Stimulated activated CD4-positive, alpha-beta T cell treated with anti-CD3 and anti-CD28 coated beads, Interleukin-1b, Interleukin-23, amount 100 ng/mL, for 24 hours (primary cell): ENCODE measurements at places on chromosomes 11 and 22.

DNA sequence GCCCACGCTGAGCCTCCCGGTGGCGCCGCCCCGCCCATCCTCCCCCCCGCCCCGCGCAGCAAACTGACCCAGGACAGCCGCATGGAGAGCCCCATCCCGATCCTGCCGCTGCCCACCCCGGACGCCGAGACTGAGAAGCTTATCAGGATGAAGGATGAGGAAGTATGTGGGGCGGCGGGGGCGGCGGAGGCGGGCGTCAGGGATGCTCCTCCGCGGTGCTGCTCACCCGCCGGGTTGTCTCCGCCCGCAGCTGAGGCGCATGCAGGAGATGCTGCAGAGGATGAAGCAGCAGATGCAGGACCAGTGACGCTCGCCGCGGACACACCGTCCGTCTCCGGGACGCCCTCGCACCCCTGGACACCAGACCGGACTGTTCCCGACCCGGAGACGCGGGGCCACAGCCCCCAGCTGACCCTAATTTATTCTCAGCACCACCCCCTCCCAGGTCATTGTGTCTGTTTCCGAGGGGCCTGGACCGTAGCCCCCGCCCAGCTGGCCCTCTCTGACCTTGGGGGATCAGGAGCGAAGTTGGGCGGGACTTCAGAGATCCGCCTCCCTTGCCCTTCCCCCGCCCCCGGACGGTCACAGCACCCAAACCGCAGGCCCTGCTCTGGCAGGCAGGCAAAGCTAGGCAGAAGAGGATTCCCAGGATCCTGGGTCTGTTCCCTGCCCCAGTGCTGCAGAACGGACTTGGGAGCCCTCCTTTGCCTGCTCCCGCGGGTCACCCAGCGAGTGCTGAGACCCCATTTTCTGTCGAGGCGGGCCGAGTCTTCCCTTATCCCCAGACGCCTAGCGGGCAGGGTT is 959 bp upstream of the GP1BB start:
- DNase-seq: no peak

GRCh38 chr11:3087821-3088800 is 30.9 kb upstream of the CARS1 start:
- no peak for DNase-seq

- no peak for DNase-seq
These were observed 44.5 kb downstream of the ANO1 start for GRCh38 chr11:70122490-70123198.

DNA sequence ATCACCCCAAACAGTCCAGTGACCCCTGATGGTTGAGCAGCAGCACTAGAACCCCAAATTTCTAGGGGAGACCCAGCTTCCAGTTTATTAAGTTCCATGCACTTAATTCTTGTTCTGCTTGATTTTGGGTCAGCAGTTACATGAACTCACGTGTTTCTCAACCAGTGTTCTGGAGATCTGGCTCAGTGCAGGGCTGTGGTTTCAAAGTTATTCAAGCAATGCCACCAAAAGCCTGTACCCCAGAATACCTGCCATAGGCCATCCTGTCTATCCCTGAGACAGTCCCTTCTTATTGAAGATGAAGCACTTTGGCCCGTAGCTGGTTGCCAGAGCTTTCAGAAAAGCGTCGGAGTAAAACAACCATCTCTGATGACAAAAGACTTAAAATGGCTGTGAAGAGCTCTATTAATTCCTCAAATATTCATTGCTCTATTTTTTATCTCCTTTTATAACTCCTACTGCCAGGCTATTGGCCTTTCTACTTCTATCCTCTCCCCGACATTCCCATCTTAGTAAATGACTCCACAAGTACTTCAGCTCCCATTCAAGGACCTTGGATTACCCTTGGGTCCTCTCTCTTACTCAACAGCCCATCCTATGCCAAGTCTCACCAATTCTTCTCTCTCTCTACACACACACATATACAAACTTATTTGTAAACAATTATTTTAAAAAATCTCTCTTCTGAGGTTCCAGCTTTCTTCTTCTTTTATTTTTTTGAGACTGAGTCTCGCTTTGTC is 18.0 kb upstream of the VPREB1 start:
- DNase-seq: no peak

DNA sequence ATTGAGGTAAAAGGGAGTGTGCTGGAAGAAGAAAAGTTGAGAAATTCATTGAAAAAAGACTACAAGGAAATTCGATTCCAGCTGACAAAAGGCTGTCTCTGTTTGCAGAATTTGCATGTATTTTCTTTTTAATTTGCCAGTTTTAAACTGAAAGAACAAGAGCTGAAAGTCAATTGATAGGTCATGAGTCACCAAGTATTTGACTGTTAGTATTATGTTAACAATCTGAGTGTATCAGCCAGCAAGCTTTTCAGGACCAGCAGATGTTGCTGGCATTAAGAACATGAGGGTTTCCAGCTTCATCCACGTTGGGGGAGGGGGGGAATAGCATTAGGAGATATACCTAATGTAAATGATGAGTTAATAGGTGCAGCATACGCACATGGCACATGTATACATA is 726.7 kb downstream of the METTL15 start:
- no peak for DNase-seq

DNA sequence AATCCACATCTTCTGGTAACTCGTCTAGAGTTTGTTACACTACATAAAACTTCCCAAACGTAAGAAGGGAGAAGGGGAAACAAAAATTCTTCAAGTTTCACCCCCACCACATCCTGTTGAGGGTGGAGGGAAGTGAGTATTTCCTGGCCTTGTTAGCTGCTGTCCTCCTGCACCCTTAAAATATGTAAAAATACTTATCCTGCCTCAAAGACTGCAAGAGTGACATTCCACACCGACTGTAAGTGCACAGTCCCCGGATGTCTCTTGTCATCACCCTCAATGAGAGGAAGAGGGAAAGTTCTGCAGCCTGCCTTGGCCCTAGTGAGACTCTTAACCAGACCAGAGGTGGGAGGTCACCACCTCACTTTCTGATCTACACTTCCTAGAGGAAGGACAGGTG is 3.3 kb downstream of the TMEM121B start:
- no peak for DNase-seq

DNA sequence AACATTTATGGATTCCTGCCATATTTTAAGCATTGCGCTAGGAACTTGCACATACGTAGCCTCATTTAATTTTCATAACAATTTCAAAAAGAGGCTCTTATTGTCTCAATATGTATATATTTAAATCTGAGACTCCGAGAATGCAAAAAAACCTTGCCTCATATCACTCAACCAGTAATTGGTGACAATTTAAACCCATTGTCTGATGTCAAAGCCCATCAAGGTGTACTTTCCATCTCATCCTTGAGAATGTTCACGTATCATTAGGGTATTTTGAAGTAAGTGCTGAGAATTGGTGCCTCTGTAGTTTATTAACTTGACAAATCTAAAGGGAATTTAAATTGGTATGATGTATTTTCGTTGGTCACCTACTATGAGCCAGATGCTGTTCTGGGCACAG is 136.5 kb downstream of the FAM76B start:
- no peak for DNase-seq

DNA sequence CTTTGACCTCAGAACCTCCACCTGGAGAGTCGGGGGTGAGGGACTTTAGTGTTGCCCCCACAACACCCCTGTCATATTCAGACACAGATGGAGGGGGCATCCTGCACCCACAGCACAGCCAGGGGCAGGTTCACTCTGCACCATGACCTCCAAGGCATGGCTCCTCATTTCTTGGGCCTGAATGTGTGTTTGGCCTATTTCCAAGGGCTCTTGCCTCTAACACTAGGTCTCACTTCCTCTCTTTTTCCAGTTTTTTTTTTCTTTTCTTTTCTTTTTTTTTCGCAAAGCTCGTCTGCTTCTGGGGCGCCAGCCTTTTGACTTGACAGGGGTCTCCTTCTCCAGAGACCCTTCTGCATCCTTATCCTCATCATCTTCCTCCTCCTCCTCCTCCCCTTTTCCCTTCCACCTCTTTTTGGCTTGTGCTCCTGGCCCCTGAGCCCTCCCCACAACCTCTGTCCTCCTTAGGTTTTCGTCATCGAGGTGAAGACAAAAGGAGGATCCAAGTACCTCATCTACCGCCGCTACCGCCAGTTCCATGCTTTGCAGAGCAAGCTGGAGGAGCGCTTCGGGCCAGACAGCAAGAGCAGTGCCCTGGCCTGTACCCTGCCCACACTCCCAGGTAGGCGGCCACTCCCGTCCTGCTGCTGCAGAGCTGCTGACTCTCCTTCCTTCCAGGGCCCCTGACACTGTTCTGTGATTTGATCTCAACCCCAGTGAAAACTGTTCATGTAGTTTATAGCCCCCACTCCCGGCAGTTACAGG is 3.8 kb downstream of the NCF4 start:
- DNase-seq: no peak

DNA sequence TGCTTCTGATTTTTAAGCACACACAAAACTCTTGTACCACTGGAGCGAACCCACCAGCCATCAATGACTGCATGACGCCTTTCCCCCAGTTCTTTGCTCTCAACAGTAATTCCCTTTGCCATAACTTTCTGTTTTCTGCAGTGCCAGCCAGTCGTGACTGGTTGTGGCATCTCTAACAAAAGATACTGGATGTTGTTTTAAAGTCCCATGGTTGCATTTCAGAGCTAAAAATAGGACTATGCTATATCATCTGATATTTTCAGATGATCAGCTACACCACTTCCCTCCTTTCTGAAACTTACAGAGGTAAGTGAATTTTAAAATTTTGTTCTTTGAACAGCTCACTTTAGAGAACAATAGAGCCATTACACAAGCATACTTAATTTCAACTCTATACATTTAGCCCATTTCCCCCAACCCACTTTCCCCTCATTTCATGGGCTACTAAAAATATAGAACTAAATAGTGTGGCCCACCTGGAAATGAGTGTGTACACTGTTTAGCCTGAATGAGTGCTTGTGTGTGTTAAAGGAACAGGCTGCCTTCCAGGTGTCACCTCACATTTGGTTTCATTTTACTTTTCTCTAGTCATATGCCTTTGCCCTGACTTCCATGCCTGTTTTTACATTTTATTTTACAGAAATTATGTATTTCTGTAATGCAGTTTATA is 136.9 kb upstream of the ZC3H12C start:
- no peak for DNase-seq

DNA sequence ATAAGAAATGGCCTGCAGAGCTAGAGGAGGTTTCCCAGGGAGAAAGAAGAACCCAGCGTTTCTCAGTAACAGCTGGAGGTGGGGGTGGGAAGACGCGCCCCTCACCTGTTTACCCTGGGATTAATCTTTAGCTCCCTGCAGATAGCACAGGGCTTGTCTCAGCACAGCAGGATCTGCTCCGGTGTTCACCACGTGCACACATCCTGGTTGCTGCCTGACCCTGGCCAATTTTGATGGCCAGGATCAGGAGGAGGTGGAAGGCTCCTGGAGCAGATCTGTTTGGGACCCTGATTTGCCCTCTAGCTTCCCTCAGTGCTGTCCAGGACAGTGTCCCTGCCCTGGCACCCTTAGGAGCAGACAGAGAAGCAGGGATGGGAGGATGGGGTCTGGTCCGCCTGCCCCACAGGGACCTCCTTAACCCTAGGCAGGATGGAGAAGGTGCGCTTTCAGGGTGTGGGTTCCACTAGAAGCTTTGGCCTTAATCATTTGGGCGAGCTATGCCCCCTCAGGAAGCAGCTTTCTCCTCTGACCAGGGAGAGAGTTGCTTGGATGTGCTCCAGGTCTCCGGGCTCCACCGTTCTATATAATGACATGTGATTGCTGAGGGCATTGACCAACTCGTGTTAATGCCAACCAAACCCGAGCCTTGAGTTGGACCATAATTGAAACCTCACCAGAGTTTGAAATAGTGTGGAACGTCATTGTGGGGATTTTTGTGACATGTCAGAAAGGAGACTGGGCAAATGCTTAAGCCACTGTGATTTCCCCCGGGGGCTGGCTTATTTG is 19.3 kb downstream of the UPB1 start:
- DNase-seq: no peak

GRCh38 chr11:100152766-100153165 is 534.3 kb upstream of the ARHGAP42 start:
- DNase-seq: no peak

DNA sequence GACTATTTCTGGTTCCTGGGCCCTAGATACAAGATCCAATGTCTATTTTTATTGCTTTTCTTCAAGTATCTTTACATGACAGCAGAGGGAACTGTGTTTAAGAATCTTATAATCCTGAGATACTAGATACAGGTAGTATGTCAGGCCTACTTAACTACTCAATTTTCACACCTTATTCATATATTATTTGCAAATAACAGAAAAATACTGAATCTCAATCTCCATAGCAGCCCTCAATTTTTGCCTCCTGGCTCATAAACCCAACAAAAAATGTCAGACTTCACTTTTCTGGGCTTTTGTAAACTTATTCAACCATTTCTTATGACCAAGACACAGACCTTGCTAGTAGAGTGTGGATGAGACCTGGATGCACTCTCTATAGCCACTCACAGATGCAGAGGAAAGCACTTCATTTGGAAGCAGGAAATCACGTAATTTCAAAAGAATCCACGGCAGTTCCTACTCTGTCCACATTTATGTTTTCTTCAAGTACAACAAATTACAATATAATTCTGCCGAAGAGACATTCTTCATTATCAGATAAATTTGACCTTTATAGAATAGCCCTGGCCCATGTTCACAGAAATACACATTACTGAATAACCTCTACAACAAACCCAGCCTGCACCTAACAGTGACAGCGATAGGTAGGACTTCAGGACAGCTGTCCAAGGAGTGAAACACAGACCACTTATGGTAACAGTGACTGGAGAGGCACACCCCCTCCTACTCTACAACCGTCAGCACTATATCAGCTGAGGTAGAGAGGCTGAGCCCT is 62.0 kb upstream of the YPEL1 start:
- no peak for DNase-seq
